ENCODE measurements at places on chromosomes 3 and 15.
A peak's percentile ranks its signal among the peaks of the same experiment; 100 is the strongest.

GRCh38 chr3:44682182-44682896 lies 30.1 kb upstream of the ZNF502 start:
- no peak overlapping the region for H3K27ac ChIP-seq
- H3K4me3 ChIP-seq = no peak overlapping the region
- H3K4me1 ChIP-seq = peaks cover 6% of the 10 kb centered on the region
- no peak for DNase-seq
- peaks cover 53% of the 10 kb centered on the region for H3K36me3 ChIP-seq

GRCh38 chr15:58021332-58022230 lies 43.9 kb downstream of the ALDH1A2 start:
- H3K27ac ChIP-seq = no peak overlapping the region
- peaks cover 14% of the 10 kb centered on the region for H3K36me3 ChIP-seq
- peaks cover 7% of the 10 kb centered on the region for H3K27me3 ChIP-seq
- DNase-seq = no peak
- no peaks in the 10 kb centered on the region for H3K4me1 ChIP-seq

GRCh38 chr15:33068511-33068990 lies 126.0 kb downstream of the FMN1 start:
- H3K27me3 ChIP-seq = peaks cover 2% of the 10 kb centered on the region
- H3K4me3 ChIP-seq = no peak overlapping the region
- H3K4me1 ChIP-seq = peaks cover 15% of the 10 kb centered on the region
- H3K27ac ChIP-seq = no peak overlapping the region
- DNase-seq = no peak

DNA sequence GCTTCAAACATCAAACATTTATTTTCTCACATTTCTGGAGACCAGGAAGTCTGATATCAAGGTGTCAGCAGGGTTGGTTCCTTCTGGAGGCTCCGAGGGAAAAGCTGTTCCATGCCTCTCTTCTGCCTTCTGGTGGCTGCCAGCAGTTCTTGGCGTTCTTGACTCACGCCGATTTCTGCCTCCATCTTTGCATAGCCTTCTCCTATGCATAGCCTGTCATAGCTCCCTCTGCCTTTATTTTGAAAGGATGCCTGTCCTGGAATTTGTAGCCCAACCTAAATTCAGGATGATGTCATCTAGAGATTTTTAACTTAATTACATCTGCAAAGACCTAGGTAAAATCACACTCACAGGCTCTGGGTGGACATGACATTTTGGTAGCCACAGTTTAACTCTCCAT lies 70.4 kb downstream of the RGMA start:
- no peak overlapping the region for H3K4me3 ChIP-seq
- no peak for DNase-seq
- H3K27me3 ChIP-seq = no peaks in the 10 kb centered on the region
- no peak overlapping the region for H3K27ac ChIP-seq
- no peaks in the 10 kb centered on the region for H3K4me1 ChIP-seq

GRCh38 chr3:130779031-130779430 lies 32.4 kb upstream of the PIK3R4 start:
- no peaks in the 10 kb centered on the region for H3K36me3 ChIP-seq
- no peak overlapping the region for H3K27ac ChIP-seq
- H3K4me1 ChIP-seq = peaks cover 5% of the 10 kb centered on the region
- H3K27me3 ChIP-seq = no peaks in the 10 kb centered on the region
- DNase-seq = no peak

- H3K27me3 ChIP-seq = peaks cover 5% of the 10 kb centered on the region
- no peaks in the 10 kb centered on the region for H3K36me3 ChIP-seq
- H3K27ac ChIP-seq = no peak overlapping the region
- peaks cover 56% of the 10 kb centered on the region for H3K4me1 ChIP-seq
- peak overlapping the region; percentile 97 for H3K4me3 ChIP-seq
- no peak for DNase-seq
Observed at GRCh38 chr3:188156056-188156455, 2.1 kb downstream of the LPP start.

GRCh38 chr3:56976651-56977560 lies 83.6 kb upstream of the SPATA12 start:
- H3K4me1 ChIP-seq = peaks cover 12% of the 10 kb centered on the region
- no peaks in the 10 kb centered on the region for H3K36me3 ChIP-seq
- DNase-seq = no peak
- H3K27ac ChIP-seq = no peak overlapping the region
- no peak overlapping the region for H3K4me3 ChIP-seq
- no peaks in the 10 kb centered on the region for H3K27me3 ChIP-seq

- peak; percentile 82 for DNase-seq
- no peaks in the 10 kb centered on the region for H3K36me3 ChIP-seq
- no peak overlapping the region for H3K27ac ChIP-seq
Observed at GRCh38 chr3:129942296-129942695, 32.2 kb upstream of the TRH start.

DNA sequence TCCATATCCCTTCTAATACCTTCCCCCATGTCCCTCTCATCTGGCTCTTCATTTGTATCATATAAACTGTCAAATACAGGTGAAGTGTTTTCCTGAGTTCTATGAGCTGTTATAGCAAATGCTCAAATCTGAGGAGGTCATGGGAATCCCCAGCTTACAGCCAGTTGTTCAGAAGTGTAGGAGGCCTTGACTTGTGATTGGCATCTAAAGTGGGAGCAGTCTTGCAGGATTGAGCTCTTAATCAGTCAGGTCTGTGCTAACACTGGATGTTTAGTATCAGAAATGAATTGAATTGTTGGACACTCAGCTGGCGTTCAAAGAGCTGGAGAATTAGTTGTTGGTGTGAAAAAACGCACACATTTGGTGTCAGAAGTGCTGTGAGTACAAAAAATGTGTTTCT lies 65.0 kb downstream of the IFT57 start:
- no peak overlapping the region for H3K27ac ChIP-seq
- DNase-seq = no peak
- H3K36me3 ChIP-seq = no peaks in the 10 kb centered on the region
- no peaks in the 10 kb centered on the region for H3K27me3 ChIP-seq

GRCh38 chr3:150177673-150178381 lies 207.1 kb upstream of the PFN2 start:
- H3K27me3 ChIP-seq = no peaks in the 10 kb centered on the region
- no peak overlapping the region for H3K27ac ChIP-seq
- H3K4me3 ChIP-seq = no peak overlapping the region

DNA sequence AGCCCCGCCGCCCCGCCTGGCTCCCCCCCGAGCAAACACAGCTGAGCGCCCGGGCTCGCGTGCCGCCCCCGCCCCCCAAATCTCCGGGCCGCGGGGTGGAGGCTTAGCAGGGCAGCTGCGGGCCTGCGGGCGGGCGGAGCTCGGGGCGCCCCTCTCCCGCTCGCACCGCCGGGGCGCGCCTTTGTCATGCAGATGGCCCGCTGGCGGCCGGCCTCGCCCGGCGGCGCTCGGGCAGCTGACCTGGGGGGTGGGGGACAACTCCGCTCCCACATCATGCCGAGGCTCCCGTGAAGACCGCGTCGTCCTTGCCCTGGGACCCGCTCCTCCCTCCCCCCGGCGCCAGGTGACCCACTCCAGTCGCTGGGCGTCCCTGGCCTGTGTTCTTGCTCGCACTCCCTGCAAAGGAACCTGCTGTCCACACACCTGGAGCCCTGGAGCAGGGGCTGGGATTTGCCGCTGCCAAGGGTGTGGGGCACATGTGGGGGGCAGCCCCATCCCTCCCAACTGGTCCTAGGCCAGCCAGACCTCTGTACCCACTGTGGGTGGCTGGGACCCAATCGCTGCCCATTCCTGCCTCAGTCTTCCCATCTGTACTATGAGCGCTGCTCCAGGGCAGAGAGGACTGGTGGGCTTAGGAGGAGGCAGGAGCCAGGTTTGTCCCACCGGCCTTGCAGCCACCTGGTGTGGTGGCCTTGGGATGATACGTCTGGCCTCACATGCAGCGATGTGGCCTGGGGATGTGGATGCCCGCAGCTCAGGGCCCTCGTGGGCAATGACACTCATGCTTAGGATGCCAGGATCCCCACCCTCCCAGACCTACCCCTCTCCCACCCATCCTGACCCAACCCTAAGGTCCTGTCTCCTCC lies 33.5 kb downstream of the DNAJB8 start:
- DNase-seq = no peak
- H3K4me3 ChIP-seq = no peak overlapping the region
- no peaks in the 10 kb centered on the region for H3K36me3 ChIP-seq
- peaks cover 87% of the 10 kb centered on the region for H3K27me3 ChIP-seq
- H3K27ac ChIP-seq = peak overlapping the region; percentile 6

- H3K4me3 ChIP-seq = no peak overlapping the region
- H3K36me3 ChIP-seq = no peaks in the 10 kb centered on the region
- H3K27me3 ChIP-seq = no peaks in the 10 kb centered on the region
- no peak overlapping the region for H3K27ac ChIP-seq
- peaks cover 5% of the 10 kb centered on the region for H3K4me1 ChIP-seq
- DNase-seq = no peak
Observed at GRCh38 chr3:50600841-50601591, 10.6 kb downstream of the CISH start.

DNA sequence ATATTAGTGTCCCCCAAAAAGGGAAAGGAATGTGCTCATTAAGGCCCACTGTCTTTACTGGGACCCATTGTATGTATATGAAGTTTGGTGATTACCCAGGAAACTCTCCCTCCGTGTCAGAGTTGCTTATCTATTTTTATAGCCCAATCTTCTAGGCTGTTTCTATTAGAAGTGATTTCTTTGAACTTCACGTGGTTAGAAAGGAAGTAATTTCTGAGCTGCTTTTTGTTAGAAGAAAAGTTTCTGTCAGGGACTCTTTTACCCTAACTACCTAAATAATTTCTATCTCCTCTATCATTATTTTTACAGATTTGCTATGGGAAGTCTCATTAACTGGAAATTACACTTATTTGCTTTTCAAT lies 17.7 kb upstream of the SENP7 start:
- H3K36me3 ChIP-seq = no peaks in the 10 kb centered on the region
- H3K4me3 ChIP-seq = no peak overlapping the region
- H3K27me3 ChIP-seq = peaks cover 3% of the 10 kb centered on the region
- no peaks in the 10 kb centered on the region for H3K4me1 ChIP-seq

DNA sequence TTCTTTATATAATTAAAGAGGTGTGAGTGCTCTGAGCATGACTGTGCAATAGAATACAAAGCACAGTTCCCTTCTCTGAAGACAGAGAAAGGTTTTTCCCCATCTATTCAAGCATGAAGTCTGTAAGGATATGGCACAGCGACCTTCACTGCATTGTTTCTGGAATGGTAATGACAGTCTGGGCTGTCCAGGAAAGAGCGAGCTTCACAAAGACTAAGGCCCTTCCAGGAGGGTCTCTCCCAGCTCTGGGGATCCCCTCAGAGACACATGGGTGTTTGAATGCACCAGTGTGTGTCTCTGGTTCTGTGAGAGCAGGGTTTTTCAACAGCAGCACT lies 179.9 kb upstream of the NR2E3 start:
- peaks cover 39% of the 10 kb centered on the region for H3K4me1 ChIP-seq
- peaks cover 3% of the 10 kb centered on the region for H3K27me3 ChIP-seq
- DNase-seq = no peak

GRCh38 chr3:162019817-162020216 lies 523.2 kb downstream of the OTOL1 start:
- no peaks in the 10 kb centered on the region for H3K27me3 ChIP-seq
- DNase-seq = no peak

GRCh38 chr3:190337301-190337700 lies 15.1 kb upstream of the CLDN1 start:
- no peaks in the 10 kb centered on the region for H3K4me1 ChIP-seq
- DNase-seq = no peak
- no peak overlapping the region for H3K4me3 ChIP-seq
- peaks cover 2% of the 10 kb centered on the region for H3K36me3 ChIP-seq
- no peak overlapping the region for H3K27ac ChIP-seq

DNA sequence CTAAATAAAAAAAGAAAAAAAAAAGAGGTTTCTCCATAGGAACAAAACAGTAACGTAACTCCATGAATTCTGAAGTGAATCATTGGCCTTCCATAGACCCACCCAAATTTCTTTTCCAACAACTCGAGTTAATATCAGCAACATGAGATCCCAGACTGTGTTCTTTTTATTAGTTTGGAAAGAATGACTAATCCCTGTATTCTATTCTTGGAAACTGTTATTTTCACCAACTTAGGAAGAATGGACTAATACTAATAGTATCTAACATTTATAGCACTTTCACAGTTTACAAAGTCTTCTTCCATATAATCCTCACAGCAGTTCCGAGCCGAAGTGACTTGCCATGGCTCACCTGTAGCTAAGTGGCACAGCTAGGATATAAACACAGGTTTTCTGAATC lies 72.7 kb upstream of the SLC4A7 start:
- no peaks in the 10 kb centered on the region for H3K36me3 ChIP-seq
- no peaks in the 10 kb centered on the region for H3K27me3 ChIP-seq
- no peaks in the 10 kb centered on the region for H3K4me1 ChIP-seq
- H3K27ac ChIP-seq = no peak overlapping the region
- H3K4me3 ChIP-seq = no peak overlapping the region
- no peak for DNase-seq

GRCh38 chr3:192042116-192042515 lies 581.2 kb downstream of the PYDC2 start:
- no peak overlapping the region for H3K4me3 ChIP-seq
- no peaks in the 10 kb centered on the region for H3K4me1 ChIP-seq
- no peaks in the 10 kb centered on the region for H3K36me3 ChIP-seq
- no peak overlapping the region for H3K27ac ChIP-seq

- no peaks in the 10 kb centered on the region for H3K27me3 ChIP-seq
- peaks cover 4% of the 10 kb centered on the region for H3K36me3 ChIP-seq
- no peak for DNase-seq
- H3K27ac ChIP-seq = peak overlapping the region; percentile 5
- H3K4me1 ChIP-seq = no peaks in the 10 kb centered on the region
- no peak overlapping the region for H3K4me3 ChIP-seq
Observed at GRCh38 chr3:14678015-14678503, 3.1 kb downstream of the C3orf20 start.

- peaks cover 25% of the 10 kb centered on the region for H3K4me1 ChIP-seq
- no peaks in the 10 kb centered on the region for H3K27me3 ChIP-seq
- H3K36me3 ChIP-seq = peaks cover 7% of the 10 kb centered on the region
Observed at GRCh38 chr15:85772668-85773067, 22.1 kb downstream of the KLHL25 start.

DNA sequence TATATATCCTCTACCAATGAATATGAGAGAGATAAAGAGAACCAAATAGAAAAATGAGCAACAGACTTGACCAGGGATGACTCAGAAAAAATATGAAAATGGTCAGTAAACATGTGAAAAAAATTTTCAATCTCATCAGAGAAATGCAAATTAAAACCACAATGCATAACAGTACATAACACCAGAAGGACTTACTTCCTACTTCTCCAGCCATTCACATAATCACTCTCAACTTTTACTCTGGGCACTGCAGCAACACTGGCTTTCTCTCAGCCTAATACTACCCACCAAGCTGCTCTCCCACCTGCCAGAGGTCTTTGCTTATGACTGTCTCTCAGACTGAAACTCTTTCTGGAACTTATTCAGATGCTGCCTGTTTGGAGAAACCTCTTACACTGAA lies 49.4 kb downstream of the DPH6 start:
- H3K27ac ChIP-seq = peak overlapping the region; percentile 21
- peaks cover 11% of the 10 kb centered on the region for H3K4me1 ChIP-seq
- no peaks in the 10 kb centered on the region for H3K36me3 ChIP-seq
- H3K27me3 ChIP-seq = no peaks in the 10 kb centered on the region
- DNase-seq = no peak
- no peak overlapping the region for H3K4me3 ChIP-seq

All from neural crest cell (in vitro differentiated cells).